CD4-positive, alpha-beta T cell treated with Interleukin-6 at 100 ng/mL for 8 hours (primary cell): ENCODE measurements at places on chromosomes 3 and 15.
A peak's percentile ranks its signal among the peaks of the same experiment; 100 is the strongest.

- DNase-seq: no peak
Observed at GRCh38 chr3:150022381-150023238, 51.9 kb upstream of the PFN2 start.

DNA sequence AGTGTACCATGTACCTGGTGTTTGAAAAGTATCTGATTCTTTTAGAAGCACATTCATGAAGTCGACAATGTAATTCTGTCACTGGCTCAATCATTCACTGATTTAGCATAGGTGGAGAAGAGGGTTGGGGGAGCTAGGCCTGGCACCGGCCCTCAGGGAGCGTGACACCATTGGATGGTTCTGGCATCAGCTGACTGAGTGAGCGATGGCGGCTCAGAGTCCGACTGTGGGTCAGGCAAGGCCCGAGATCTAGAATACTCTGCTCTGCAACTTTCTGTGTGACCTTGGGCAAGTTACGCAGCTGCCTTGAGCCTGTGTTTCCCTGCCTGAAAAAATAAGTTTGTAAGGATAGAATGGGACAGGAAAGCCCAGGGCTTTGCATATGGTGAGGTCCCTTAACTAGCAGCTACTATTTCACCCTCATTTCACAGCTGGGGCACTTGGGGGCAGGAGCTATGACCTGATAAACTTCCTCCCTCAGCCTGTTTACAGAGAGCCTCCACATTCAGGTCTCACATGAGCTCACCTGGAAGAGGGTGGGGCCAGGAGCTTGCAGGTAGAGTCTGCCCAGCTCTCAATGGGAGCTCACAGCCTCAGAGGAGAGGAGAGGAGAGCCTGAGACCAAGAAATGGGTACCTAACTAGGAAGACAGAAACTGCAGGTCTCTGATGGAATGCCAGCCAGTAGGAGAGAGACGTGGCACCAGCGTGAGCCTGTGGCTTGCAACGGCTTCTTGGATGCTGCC lies 153.7 kb upstream of the TLE3 start:
- no peak for DNase-seq

DNA sequence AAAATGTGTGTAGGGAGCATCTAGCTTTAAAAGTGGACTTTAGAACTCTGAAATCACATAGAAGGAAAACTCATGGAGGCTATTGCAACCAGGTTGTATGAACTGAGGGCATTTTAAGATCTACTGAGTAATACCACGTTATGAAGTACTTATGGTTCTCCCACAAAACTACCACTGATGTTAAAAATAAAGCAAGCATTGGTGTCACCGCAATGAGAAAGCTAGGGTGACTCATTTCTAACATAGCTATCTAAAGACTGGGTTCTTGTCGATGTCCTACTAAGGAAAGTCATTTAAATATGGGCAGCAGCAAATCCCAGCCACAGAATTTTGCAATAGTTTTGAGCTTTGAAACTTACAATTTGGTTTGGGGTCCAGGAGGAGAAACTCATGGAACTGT lies 584.8 kb downstream of the DIPK2A start:
- DNase-seq: no peak

GRCh38 chr3:11494131-11494916 lies 149.4 kb downstream of the VGLL4 start:
- no peak for DNase-seq

- no peak for DNase-seq
Observed at GRCh38 chr3:133754455-133754854, 8.3 kb downstream of the TF start.

DNA sequence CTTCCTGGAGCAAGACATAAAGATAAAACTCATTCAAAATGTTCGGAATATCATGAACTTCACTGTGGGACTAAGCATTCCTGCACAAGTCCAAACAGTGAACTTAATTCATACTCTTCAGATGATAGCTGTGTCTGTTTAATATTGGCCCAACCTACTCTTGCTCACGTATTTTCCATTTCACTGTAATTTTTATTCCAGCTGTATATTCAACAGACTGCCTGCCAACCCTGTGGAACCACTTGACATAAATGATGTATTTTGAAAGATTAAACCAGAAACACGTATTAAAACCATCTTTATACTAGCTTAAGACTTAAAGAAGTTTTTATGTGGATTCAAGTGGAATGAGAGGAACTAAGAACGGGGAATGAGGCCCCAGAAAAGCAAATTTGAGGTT lies 172.5 kb downstream of the TMEM108 start:
- no peak for DNase-seq

GRCh38 chr15:66654361-66654738 lies 47.7 kb upstream of the SMAD6 start:
- no peak for DNase-seq

GRCh38 chr3:5071061-5071460 lies 51.0 kb upstream of the ARL8B start:
- no peak for DNase-seq

DNA sequence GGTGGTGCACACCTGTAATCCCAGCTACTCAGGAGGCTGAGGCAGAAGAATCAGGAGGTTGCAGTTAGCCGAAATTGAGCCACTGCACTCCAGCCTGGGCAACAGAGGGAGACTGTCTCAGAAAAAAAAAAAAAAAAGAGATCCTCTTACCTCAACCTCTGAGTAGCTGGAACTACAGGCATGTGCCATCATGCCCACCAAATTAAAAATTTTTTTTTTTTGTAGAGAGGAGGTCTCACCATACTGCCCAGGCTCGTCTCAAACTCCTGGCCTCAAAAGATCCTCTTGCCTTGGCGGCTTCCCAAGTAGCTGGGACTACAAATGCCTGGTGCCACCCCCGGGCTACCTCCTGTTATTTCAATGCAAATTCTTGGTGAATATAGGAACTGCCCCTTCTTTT lies 1.5 kb downstream of the UMPS start:
- no peak for DNase-seq

DNA sequence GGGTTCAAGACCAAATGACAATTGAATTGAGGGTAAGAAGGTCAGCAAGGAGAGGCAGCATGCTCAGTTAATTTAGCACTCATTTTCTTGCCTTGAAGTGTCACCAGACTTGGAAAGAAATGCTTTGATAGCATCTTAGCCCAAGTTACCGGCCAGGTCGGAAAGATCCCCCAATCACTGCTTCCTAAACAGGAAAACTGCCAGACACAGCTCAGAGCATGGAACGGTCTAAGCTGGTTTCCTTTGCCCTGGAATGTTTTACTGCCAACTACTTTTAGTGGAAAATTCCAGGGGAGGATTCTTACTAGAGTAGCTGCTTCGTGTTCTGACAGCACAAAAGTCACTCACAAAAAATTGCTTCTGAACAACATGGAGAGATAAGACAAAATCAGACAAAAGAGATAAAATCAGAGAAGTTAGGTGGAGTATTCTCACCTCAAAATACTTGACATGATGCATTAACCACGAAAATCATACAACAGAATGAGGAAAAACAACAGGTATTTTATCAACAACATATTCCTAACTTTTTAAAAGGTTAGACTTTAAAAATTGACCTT lies 65.5 kb downstream of the CCR4 start:
- DNase-seq: no peak

DNA sequence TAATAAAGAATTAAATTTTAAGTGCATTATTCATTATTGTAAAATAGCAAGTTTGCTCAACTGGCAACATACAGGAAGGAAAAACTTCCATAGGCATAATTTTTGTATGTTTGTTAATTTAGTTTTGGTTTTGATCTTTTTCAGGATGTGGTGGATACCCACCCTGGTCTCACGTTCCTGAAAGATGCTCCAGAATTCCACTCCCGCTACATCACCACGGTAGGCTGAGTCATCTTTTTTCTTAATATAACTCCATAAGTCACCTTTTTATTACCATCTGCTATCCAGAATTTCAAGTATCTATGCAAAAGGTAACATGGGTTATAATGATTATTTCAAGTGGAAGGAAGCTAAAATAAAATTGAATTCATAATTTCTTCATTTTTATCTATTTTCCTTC lies 104.8 kb downstream of the PPP2R3A start:
- DNase-seq: no peak

DNA sequence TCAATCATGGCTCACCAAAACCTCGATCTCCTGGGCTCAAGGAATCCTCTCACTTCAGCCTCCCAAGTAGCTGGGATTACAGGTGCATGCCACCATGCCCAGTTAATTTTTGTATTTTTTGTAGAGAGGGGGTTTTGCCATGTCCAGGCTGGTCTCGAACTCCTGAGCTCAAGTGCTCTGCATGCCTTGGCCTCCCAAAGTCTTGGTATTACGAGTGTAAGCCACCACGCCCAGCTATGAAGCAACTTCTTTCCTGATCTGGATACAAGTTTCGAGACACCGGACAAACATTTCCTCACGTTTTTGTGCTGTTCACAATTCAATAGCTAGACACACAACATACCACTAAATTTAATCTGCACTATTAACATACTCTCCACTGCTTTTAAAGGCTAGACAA lies 3.4 kb upstream of the SYNM start:
- DNase-seq: no peak

DNA sequence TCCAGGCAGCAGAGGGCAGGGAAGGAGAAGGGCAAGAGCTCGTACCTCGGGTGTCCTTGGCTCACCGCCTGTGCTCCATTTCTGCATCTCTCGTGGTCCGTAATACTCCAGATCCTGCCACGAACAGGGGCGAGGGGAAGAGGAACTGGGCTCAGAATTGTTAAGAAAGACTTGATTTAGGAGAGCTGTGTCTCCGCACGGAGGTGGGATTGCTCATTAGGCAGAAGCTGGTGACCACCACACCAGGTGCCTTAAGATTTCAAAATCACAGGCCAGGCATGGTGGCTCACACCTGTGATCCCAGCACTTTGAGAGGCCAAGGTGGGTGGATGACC lies 37.2 kb upstream of the BDH1 start:
- no peak for DNase-seq

DNA sequence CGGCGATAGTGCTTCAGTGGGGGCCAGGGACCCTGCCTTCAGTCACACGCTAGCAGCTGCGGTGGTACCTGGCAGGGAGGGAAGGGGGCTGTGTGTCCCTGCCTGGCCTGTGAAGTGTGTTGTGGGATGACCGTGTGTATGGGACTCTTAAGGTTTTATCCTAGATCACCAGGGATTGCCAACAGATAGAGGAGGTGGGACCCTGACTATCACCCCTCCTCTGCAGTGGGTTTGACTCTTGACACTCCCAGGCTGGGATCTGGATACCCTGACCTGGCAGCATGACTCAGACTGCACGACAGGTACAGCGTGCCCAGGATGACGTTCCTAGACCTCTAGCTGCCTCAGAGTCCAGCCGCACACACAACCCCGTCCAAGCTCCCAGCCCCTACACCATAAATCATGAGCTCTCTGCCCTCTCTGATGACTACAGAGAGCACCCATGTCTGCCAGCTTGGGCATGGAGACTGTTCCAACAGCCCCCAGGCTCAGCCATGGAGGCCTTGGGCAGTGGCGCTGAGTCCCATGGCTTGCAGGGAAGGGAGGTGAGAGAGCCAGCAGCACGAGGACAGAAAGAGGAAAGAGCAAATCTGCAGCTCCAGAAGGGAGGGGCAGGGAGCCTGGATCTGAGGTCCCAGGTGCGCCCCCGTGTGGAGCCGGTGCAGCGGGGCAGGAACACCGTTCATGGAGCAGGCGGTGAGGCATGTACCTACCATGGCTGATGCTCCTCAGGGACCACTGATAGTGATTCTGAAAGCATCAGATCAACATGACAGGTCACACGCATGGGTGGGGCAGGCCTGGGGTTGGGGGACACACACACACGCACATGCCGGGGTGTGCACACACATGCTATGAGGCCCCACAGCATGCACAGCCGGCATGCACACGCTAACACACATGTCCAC lies 71.0 kb downstream of the ADAMTS7 start:
- peak; percentile 20 for DNase-seq

DNA sequence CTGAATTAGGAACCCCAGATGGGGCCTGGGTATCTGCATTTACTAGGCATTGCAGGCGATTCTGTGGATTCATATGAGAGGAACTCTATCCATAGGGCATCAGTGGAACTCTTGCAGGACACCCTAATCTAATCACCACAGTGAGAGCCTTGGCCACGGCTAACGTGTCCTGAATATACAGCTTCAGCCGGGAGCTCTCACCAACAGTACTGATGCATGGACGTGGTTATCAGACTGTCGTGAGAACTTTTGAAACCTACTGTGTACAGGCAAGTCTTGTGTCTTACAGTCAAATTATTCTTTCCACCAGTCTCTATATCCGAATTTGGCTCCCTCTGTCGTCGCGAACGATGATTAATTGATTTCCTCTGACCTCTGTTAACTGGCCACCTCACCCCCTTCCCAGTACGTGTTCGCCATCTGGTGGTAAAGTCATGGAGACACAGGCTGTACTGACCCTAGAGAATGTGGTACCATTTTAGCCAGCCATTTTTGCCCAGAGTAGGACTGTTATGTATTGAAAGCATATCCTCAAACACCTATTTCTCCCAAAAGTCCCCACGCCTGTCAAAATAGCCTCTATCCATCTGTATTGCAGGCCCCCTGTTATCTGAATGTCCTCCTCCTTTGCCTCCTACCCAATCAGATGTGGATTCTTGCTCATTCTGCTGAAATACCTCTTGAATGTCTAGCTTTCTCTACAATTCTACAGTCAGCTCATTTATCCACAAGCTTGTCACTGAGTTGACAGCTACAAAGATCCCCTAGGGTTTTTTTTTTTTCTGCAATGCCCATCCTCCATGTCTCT lies 39.7 kb downstream of the GLDN start:
- no peak for DNase-seq

DNA sequence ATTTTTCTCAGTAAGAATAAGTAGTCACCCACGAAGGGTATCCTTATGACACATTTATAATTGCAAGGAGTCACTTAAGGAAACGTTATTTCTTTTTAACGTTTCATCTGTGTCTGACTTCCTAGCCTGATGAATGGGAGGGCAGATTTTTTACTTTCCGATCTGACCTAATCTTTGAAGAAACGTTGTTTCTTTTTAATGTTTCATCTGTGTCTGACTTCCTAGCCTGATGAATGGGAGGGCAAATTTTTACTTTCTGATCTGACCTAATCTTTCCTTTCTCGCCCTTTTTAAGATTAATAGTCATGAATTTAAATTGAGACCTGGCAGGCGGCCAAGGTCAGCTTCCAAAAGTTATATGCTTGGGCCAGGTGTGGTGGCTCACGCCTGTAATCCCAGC lies 3.0 kb upstream of the KLHL6 start:
- no peak for DNase-seq

GRCh38 chr3:123809597-123809996 lies 74.5 kb downstream of the MYLK start:
- DNase-seq: no peak

DNA sequence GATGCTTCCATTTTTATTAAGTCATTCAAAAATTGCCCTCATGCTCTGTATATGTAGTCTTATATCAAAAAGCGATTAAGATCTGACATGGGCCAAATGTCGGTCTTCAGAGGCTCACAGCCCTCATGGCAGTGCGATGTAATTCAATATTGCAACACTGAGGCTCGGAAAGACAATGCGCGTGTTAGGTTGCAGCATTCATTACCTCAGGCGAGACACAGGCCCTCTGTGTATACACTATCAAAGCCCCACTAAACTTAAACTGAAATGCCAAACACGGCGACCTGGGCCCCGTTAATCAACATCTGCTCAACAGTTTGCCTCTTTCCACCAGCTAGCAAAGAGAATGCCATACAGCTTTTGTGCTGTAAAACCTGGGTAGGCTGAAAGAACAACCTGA lies 413.4 kb downstream of the ERC2 start:
- no peak for DNase-seq

GRCh38 chr3:25214034-25214433 lies 214.0 kb upstream of the RARB start:
- no peak for DNase-seq
